ENCODE measurements at places on chromosomes 3 and 15.

DNA sequence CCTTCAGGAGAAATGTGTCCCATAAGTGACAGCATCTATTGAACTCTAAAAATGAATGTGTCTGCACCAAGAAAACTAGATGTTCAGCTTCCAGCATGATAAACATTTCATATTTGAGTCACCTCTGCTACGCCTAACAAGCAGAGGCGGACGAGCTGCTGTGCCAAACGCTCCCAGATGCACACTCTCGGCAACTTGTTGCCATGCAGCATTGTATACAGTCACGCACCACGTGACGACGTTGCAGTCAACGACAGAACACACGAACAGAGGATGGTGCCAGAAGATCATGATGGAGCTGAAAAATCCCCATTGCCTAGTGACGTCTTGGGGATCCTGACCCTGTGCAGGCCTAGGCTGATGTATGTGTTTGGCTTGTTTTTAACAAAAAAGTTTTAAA lies 137.5 kb downstream of the XXYLT1 start:
- DNase-seq = no peak

GRCh38 chr3:176932433-176932832 lies 264.8 kb downstream of the TBL1XR1 start:
- DNase-seq = no peak

- no peak for DNase-seq
Observed at GRCh38 chr3:79175870-79176269, 591.9 kb downstream of the ROBO1 start.

DNA sequence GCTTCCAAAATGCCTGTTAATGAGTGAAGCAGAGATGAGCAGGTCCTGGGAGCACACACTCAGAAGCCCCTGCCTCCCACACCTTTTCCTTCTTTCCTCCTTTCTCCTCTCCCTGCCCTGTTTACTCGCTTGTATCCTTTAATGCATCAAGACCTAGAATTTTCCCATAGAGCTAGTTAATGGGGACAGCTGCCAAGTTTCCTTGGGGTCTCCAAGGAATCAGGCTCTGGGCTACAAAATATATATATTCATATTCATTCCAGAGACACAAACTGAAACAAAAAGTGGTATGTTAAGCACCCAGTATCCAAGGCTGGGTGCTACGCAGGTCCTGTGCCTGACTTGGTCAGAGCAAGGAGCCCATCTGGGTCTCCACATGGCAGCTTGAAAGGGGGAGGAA lies 235.6 kb downstream of the MYRIP start:
- DNase-seq = no peak

GRCh38 chr3:71708476-71709105 lies 16.6 kb downstream of the EIF4E3 start:
- DNase-seq = no peak

- DNase-seq = no peak
Observed at GRCh38 chr3:134369231-134369741, 5.0 kb downstream of the AMOTL2 start.

- no peak for DNase-seq
Observed at GRCh38 chr3:13122081-13123012, 49.1 kb upstream of the IQSEC1 start.

DNA sequence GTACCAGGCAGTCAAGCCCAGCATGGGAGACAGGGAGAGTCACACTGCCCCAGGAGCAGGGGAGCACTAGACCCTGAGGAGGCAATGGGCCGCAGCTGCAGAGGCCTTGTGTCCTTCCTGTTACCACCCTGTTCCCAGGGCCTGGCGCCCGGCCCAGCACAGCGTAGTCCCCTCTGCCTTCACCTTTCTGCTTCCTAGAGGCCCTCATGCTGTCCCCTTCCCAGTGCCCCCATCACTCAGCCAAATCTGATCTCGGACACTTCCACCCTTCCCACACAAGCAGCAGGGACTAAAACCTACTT lies 6.9 kb upstream of the TBC1D2B start:
- no peak for DNase-seq

DNA sequence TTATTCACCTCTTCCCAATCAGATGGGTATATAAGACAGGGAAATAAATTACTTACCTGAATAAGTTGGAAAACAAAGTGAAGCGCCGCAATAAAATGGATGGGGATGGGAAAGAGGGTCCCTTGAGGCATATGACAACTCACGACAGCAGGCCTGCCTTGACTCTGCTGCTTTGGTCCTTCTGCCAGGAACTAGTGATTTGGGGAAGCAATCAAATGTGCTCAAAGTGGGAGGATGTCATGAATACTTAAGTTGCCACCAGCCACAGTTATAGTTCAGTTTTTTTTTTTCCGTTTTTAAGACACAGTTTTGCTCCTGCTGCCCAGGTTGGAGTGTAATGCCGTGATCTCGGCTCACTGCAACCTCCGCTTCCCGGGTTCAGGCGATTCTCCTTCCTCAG lies 4.6 kb downstream of the PARL start:
- DNase-seq = no peak
